Pons (tissue), 1 donor: ENCODE measurements at places on chromosomes 2 and 18.

GRCh38 chr2:25808006-25808383 is 70.3 kb downstream of the ASXL2 start:
- DNase-seq, result no peak

GRCh38 chr2:195296490-195296889 is 360.5 kb upstream of the SLC39A10 start:
- DNase-seq, result no peak

GRCh38 chr2:149606251-149606811 is 18.8 kb upstream of the MMADHC start:
- DNase-seq, result no peak

GRCh38 chr2:60577682-60578283 is 24.3 kb upstream of the BCL11A start:
- no peak for DNase-seq

GRCh38 chr2:229669841-229670240 is 44.5 kb downstream of the DNER start:
- DNase-seq, result no peak

DNA sequence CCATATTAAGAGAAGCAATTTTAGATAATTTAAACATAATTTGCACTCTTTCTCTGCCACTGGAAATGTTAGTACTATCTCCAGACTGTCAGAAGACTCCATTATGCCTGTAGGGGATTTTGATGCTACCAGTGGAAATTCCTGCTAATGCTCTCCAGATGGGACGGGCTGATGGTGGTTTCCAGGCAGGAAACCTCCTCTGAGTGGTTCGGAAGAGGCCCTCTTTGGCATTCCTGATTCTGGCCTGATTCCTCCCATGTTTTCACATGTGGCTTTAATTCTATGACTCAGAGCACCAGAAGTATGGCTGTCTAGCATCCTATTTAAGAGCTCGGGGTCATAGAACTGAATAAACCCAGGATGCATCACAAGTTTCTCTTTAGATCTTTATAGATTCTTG is 70.9 kb upstream of the ST6GAL2 start:
- DNase-seq, result no peak

DNA sequence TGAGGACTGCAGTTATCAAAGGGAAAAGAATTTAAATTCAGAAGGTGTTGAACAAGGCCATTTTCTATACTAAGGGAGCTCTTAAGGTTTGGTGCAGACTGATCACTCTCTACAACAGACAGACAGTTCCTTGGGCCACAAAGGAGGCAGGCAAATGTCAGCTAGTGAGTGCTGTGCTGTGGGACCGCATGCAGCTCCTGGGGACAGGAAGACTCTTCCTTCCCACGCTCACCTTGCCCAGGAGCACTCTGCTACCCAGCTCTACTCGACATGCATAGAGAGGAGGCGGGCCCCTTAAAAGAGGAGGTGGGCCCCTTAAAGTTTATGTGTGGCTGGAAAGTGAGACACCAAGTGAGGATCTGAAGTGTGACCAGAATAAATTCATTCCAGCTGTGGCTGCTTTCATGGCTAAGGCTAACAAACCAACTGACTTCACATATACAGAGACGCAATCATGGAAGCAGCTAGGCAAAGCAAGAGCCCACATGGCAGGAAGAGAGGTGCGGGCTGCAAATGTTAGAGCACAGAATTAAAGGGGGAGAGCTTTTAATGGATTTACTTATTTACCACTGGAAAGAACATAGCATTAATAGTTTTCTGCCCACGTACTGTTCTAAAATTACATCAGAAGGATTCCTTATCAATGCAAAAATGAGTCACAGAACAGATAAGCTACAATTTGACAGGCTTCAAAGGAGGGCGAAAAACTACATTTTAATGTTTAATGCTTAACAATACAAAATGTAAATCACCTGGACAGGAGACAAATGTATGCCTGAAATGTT is 101.4 kb upstream of the RNU4ATAC start:
- no peak for DNase-seq

DNA sequence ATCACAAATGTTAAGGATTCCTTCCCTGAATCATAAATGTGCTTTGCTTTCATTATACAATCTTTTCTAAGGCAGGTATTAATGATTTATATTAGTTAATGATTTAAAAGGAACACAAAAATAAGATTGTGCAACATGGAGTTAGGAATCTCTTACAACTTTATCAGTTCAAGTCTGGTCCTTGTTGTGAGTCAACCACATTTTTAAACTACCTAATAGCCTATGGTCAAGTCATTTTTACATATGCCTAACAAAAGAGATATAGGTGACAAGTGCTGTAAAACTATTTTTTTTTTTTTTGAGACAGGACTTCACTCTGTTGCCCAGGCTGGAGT is 8.2 kb upstream of the INPP1 start:
- DNase-seq, result no peak

DNA sequence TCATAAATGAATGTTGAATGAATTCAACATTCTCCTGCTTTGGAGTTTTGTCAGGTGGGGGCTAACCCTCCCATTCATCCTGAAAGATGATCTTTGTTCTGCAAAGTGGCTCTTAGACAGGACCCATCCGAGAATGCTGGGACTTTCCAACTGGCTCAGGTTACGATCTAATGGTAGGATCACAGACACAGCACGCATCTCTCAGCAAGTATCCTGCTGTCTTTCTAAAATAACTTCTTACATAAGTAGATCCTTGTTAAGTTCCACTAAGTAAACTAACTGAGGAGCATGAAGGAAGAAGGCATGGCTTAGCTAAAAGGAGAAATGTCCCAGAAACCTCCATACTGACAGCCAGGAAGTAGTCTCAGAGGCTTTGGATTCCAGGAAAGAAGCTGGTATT is 23.7 kb downstream of the CYP27A1 start:
- no peak for DNase-seq
